ENCODE measurements at places on chromosomes 1 and 21. TPM values are rescaled to one million over a fixed set of nuclear protein-coding genes. Genes with fewer than 3 reads are reported as not detected.

GRCh38 chr1:47725000-47725473 lies 272.1 kb downstream of the TRABD2B start:
- no peak for DNase-seq

GRCh38 chr1:217892750-217893149 lies 261.6 kb downstream of the SPATA17 start:
- DNase-seq = no peak

GRCh38 chr21:35510294-35510693 lies 461.2 kb upstream of the RUNX1 start:
- DNase-seq = no peak

GRCh38 chr1:234288946-234289345 lies 84.3 kb upstream of the COA6 start:
- DNase-seq = no peak

- DNase-seq = no peak
Measured at GRCh38 chr1:18893120-18893519, 9.2 kb downstream of the ALDH4A1 start.

DNA sequence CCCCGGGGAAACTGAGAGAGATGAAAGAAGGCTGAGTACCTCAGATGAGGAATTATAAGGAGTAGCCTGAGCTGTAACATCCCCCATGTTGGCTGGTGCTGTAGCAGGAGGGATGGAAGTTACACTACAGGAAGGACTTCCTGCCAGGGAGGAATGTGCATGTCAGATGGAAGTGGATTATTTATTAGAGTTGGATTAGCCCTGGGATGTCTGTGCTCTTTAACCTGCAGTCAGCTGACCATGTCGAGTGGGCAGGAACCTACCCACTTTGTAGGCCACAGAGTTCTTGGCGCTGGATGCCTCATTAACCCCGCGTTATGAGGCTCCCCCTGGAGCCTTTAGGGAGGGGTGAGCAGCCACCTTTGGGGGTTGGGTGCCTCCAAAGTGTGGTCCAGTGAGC lies 757 bp upstream of the SEMA4A start:
- DNase-seq = no peak

DNA sequence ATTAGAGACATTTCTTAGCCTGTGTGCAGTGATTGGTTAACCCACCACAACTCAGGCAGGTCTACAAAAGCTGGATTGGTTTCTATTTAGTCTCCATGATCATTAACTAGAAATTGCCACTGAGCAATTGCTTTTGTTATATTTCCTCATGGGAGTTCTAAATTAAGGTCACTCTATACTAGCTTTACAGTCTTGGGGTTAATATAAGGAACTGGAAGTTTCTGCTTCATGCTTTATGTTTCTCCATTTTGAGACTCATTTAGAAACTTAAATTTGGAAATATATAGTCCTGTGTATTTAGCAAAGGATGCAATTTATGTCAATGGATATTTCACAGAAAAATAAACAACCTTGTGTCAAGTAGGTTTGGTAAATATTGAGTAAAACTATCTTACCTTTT lies 137.5 kb downstream of the HLX start:
- DNase-seq = no peak

DNA sequence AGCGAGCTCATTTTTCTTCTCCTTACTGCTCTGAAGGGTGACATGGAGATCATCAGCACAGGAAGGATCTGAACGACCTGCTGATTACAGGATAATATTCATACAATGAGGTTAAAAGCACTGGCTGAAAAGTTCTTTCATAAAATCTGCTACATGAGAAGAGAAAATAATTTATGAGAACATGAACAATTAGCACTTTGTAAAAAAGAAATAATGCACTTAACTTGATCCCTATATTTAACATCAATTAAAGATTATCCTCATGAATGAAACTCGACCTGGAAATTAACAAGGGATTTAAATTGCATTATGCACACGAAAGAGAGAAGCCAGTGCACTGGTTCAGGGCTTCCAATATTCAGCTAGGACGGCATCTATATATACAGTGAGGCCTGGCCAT lies 46.6 kb downstream of the RRAGC start:
- no peak for DNase-seq

DNA sequence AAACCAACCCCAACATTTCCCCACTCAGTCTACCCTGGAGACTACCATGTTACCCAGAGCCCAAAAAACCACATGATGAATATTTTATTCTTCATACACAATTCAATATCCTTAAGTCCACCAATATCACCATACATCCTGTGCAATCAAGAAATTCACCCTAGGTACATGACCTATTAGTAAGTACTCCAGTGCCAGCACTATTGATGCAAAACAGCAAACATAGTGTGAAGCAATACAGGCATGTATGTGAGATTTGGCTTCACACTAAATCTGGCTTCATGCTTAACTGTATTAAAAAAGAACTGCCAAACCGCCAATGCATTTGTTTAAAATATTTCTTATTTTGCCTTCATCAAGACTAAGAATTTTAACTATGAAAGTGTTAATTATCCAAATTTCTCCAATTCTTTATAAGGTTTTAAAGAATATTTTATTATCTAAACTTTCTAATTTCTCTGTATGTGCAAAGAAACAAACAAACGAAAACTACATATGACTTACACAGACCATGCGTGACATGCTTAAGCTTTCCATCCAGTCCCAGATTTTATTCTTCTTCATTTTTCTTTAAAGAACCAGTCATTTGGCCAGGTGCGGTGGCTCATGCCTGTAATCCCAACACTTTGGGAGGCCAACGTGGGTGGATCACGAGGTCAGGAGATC lies 22.4 kb upstream of the TMEM125 start:
- DNase-seq = no peak

DNA sequence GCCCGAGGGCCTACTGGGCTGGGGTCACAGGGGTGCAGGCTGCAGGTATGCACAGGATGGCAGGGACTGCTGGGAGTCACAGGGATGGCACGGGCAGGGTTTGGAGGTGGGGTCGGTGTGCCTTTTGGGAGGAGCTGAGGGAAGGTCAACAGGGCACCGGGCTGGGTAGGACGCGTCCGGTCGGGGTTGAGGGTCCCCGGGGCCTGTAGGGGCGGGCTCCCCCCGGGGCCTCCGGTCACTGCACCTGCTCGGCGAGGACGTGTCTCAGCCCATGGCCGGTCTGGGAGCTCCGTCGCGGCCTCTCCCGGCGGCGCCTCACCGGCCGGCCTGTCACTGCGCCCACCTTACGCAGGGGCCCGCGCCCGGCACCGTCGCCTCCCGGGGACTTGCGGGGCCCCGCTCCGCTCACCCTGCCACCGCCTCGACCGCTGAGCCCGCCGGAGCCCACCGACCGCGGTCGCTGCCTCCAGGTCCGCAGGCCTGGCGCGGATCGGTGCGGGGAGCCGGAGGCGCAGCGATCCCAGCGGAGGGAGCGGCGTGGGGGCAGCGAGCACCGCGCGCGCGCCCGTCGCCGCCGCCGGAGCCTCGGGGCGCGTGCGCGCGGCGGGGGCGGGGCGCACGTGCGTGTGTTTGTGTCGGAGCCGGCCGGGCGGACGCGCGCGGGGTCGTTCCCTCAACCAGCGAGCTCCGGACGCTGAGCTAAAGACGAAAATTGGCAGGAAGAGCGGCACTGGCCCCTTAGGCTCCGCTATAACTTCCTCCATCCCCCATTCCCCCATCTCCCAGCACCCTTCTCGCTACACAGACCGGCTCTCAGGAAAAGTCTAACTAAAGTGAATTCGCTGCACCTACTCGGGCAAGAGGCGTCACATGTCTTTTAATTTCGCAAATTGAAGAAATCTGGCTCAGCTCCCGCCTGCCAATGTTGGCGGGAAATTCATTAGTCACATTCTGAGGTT lies at the start of gene AMIGO1:
Gene AMIGO1, minus strand, starts transcription at position 552 of the 959 bp plus-strand sequence. CDS start 815 bp downstream, outside the sequence.
- DNase-seq = peak; percentile 56

DNA sequence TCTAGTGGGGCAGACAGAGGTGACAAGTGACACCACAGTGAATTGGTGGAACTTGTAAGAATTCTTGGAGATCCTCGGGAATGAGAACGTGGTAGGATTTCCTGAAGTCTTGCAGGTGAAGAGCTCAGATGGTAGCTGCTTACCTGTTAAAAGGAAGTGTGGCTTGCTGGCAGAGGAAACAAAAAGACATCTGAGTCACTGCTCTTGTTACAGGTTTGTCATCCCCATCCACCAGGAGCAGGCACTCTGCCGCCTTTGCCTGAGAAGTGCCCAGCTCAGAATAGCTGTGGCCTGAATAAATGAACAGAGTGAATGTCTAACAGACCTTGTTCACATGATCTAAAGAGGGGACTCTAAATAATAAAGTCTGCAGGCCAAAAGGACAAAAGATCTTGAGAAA lies 12.3 kb upstream of the ZSCAN20 start:
- no peak for DNase-seq

GRCh38 chr1:228695015-228695955 lies 40.0 kb upstream of the RHOU start:
- DNase-seq = no peak

DNA sequence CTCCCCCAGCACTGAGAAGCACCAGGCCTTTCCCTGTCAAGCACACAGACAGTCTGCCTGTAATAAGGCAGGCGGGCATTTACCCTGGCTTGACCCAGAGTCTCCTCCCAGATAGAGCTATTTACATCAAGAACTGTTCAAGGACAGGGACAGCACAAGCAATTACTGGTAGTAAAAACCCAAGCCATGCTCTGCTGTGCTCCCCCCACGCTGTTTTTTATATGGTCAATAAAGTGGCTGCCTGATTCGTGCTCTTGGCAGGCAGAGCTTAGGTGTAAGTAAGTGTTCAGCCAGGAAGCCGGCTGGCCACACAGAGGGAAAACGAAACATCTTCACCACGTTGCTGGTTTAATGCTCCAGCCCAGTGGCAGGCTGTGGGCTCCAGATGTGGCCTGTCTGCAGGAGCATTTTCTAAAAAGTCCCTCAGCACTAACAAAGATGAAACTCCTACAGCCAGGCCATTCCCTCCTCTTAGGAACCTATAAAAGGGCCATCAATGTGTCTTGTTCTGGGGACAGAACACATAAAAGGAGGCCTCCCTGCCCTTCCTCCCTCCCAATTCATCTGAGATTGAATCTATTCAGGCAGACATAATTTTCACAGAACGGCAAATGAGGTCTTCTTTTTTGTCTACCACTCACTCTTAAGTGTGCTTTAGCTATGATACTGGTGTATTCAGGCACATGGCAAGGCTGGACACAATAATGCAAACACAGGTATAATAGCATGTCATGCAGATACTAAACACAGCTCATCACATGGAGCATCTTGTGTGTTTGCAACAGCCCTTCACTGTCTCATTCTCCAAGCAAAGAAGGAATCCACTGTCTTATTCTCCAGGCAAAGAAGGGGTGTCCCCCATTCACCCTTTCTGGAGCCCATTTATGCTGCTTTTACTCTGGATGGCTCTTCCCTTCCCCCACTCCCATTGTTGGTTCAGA lies 378.9 kb downstream of the HHAT start:
- no peak for DNase-seq

GRCh38 chr1:213123536-213123935 lies 72.5 kb downstream of the RPS6KC1 start:
- DNase-seq = no peak

GRCh38 chr1:202189001-202189790 lies 4.4 kb upstream of the LGR6 start:
- peak; percentile 81 for DNase-seq

GRCh38 chr21:41766883-41767605 lies at the start of gene RIPK4:
TSS of gene RIPK4 (minus strand) at chr21:41767052. CDS start at chr21:41767041, 11 bp downstream.
- DNase-seq = peak; percentile 61

- DNase-seq = no peak
Measured at GRCh38 chr21:41966041-41966833, 12.4 kb upstream of the C2CD2 start.

- DNase-seq = no peak
Measured at GRCh38 chr1:223853748-223854147, 8.0 kb upstream of the TP53BP2 start.

DNA sequence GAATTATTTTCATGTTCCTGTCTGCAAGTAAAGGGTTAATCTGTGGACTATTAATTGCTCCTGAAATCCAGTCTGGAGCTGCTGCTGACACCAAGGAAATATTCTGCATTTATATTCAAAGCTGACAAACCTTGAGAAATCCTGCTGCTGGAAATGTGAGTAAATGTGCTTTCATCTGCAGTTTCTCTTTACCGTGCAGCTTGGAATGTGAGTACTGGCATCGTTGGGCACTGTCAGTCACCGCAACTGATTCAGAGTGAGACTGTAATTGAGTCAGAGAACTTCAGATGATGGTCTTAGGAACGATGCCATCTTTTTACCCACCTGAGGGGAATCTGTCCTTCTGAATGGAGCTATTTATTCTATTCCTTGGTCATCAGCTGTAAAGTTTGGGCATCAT lies 420.6 kb downstream of the SIPA1L2 start:
- DNase-seq = no peak

GRCh38 chr1:112399456-112399855 lies 3.4 kb downstream of the CTTNBP2NL start:
- no peak for DNase-seq

- no peak for DNase-seq
Measured at GRCh38 chr1:155873860-155874259, 14.5 kb downstream of the SYT11 start.

GRCh38 chr1:61426254-61426653 lies 298.7 kb downstream of the TM2D1 start:
- no peak for DNase-seq

GRCh38 chr1:34928699-34929496 lies 552 bp downstream of the DLGAP3 start:
- no peak for DNase-seq

- no peak for DNase-seq
Measured at GRCh38 chr1:50531601-50532000, 108.4 kb upstream of the DMRTA2 start.

GRCh38 chr1:206635978-206636345 lies 626 bp downstream of the DYRK3 start:
- no peak for DNase-seq

The CADM3 gene
- not detected for total RNA-seq

The ZBTB7B gene
- 33.2 TPM for total RNA-seq

The ANXA9 gene
- total RNA-seq = not detected

The GFI1 gene
- 70.9 TPM for total RNA-seq

The CCDC27 gene
- not detected for total RNA-seq

The DEPDC1 gene
- 11.4 TPM for total RNA-seq

The ANGPTL3 gene
- total RNA-seq = not detected

The TMEM82 gene
- total RNA-seq = not detected

The CTTNBP2NL gene
- total RNA-seq = 2.3 TPM

The CHODL gene
- 0.22 TPM for total RNA-seq

The IGSF9 gene
- 0.11 TPM for total RNA-seq

The IL10RB gene
- total RNA-seq = 25.3 TPM

The ICOSLG gene
- total RNA-seq = 1.3 TPM

The PRKACB gene
- 47.7 TPM for total RNA-seq

The NTMT2 gene
- total RNA-seq = not detected
